ENCODE measurements at places on chromosomes 6 and 20.

GRCh38 chr6:85470023-85470410 is 20.1 kb downstream of the NT5E start:
- DNase-seq: no peak

- DNase-seq: no peak
Measured at GRCh38 chr6:38728203-38728602, 13.1 kb downstream of the DNAH8 start.

DNA sequence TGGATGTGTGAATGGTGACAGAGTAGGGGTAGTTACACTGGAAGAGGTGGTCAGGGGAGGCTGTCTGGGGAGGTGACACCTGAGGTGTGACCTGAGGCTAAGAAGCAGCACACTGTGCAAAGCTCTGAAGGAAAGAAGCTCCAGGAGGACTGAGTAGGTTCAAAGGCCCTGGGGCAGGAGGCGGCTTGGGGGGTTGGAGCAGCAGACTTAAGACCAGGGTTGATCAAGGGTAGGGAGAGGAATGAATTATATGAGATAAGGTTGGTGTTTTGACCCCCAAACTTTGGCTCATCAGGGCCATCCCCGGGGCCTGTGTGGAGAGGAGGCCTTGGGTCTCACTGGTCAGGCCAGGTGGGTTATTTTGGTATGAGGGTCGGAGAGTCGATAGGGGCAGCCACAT is 166.1 kb downstream of the GRM4 start:
- DNase-seq: no peak

DNA sequence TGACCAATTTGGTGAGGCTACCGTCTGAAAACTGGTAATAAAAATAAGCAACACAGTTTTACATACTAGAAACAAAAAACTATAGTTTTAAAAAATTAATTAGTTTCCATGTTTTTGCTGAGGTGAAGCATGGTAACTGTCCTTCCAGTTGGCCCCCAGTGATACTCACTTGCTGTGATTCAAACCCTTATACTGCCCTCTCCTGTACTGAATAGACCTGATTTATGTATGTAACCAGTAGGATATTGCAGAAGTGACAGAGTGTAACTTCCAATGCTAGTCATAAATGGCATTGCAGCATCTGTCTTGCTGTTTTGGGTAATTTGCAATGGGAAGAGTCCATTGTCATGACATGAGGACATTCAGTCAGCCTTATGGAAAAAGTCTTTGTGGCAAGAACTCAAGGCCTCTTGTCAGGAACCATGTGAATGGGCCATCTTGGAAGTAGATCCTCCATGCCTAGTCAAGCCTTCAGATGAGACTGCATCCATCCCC is 8.9 kb upstream of the CHD6 start:
- DNase-seq: no peak

Measured in NCI-H2171 treated with DMSO at 0.1 percent for 48 hours (cell line).